GM23338 (cell line): ENCODE measurements at places on chromosomes 4 and X. TPM values are rescaled to one million over a fixed set of nuclear protein-coding genes. Genes with fewer than 3 reads are reported as not detected.
A peak's percentile ranks its signal among the peaks of the same experiment; 100 is the strongest.

DNA sequence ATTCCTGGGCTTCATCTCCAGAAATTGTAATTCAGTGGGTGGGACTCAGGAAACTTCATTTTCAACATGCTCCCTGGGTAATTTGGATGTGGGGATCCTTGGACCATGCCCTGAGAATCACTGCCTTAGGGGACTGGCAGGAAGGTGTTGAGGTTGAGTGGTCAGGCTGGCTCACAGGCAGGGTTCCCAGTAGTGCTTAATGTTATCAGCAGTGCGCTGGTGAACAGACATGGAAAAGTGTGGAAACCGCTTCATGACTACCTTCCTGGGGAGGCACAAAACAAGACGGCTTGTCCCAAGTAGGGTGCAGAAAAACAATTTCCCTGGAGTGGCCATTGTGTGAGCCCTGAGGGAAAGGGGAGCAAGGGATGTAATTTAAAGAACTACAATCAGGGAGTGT lies 31.4 kb downstream of the SUPT20HL1 start:
- DNase-seq, result no peak

DNA sequence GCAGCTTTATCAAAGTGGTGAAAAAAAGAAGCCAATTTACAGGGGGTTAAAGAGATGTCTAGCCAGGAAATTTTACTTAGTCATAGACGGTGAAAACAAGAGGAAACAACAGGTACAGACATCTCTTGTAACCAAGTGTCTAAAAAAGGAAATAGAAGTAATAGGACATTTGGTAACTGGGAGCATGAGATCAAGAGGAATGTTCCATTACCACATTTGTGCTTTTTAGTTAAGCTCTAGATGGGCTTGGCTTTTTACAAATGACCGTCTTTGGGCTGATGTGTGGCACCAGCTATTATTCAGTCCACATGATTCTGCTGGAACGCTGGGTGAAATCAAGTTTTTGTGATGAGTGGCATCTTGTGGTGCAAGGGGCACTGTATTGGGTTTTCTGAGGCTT lies 179.5 kb downstream of the SMIM20 start:
- no peak for DNase-seq

GRCh38 chr4:110682311-110682710 lies 59.4 kb upstream of the PITX2 start:
- no peak for DNase-seq

- DNase-seq, result no peak
Observed at GRCh38 chrX:11499076-11500044, 166.4 kb downstream of the ARHGAP6 start.

Gene JAKMIP1
- 4.6 and 5.5 TPM in 2 replicates for polyA plus RNA-seq

- DNase-seq, result no peak
Observed at GRCh38 chr4:122636697-122637096, 15.8 kb upstream of the IL21 start.

Gene UGT2B11
- polyA plus RNA-seq, result not detected in 2 replicates

Gene SH2D1A
- polyA plus RNA-seq, result 0.09 TPM in 1 of 2 replicates, not detected in the other

DNA sequence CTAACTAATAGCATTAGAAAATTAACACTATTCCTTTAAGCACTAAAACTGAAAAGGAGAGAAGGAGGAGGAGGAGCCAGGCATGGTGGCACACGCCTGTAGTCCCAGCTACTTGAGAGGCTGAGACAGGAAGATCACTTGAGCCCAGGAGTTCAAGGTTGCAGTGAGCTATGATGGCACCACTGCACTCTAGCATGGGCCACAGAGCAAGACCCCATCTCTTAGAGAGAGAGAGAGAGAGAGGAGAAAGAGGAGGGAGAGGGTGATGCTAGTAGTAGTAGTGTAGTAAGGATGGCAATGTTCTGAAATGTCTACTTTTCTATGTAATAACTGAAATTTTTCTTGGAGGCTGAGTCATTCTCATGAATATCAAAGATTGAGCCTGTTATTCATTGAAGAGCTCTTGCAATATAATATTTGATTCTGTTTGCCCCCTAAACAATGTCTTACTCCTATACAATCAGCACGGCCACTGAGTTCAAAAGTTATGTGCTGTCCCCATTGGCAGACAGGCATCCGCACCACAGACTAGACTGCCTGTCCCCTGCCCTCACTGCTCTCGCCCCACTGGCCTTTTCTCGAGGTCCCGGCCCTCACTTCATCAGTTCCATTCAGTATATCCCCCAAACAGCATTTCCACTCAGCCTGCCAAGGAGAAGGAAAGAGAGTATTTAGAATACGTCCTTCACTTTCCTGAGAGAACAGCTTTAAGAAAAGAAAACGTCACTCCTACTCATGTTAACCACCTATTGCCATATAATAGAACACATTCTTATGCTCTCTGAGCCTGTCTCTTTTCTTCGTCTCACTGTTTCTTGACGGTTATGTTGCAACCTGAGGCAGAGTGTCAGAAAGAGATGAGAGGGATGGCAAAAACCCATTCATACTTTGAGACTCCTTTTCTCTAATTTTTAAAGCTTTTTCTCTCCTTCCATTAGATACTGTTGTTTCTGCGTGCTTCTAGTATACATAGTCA lies 238.1 kb downstream of the PALLD start:
- no peak for DNase-seq

Gene GALNT7
- 28.9 and 31.8 TPM in 2 replicates for polyA plus RNA-seq

Gene SYN1
- 3.6 and 7.1 TPM in 2 replicates for polyA plus RNA-seq

DNA sequence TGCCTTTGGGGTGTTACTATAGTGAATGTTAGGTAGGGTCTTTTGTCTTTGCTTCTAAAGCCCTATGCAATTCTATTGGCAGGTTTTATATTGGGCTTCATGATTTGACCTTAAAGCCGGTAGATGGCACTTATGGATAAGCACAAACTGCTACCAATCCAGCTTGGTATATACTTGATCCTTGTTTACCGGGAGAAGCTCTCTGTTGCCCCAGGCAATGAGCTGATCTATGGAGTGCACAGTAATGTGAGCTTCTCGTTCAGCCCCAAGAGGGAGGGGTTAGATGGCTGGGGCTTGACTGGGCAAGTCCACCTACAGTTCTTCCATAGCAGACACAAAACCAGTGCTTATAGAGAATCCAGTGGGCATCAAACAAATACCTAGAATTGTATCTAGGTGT lies 287.2 kb upstream of the CT83 start:
- DNase-seq, result no peak

DNA sequence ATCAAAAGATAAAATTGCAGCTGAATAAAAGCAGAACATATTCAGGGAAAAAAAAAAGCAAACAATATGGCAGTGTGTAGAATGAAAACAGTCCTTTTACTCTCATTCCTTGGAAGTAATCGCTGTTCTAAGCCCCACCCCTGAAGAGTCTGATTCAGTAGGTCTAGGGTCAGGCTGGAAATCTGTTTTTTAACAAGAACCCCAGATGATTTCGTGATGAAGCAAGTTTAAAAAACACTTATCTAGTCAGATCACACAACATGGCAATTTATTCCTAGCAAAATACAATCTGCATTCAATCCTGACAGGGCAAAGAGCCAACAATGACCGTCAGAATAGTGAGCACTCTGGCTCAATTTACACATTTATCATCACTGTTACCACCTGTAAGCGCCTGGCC lies 16.1 kb downstream of the FAM120C start:
- DNase-seq, result no peak

- peak; percentile 72 for DNase-seq
Observed at GRCh38 chr4:151324752-151325110, 674 bp downstream of the SH3D19 start.

DNA sequence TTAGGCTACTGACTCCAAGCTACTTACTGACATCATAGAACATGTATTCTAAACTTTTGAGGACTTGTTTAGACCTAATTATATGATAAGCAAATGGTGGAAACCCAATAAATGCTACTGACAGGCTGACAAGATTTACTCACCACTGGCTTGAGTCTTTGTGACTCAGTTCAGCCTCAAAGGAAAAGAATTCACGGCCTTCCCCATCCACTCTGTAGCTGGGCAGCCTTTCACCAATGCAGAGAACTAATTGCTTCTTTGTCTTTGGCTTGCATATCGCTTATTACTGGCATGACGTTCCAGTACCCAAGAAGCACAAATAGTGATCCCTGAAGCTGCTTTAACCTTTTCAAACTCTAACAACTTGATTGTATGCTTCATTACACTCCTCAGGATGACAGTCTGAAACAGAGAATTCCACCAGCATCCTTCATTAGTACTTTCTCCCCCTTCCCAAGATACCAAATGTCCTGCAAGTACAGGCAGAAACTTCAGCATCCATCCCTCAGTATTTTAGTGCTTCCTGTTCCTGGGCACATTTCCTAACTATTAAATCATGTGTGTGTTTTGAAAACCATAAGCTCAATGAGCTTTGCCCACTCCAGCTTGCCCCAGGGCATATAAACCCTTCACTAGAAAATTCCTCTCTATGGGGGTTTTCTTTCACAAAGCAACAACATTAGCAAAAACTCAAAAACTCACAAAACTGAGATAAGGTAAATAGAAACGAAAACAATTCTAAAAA lies 298.1 kb upstream of the SLC7A11 start:
- no peak for DNase-seq

DNA sequence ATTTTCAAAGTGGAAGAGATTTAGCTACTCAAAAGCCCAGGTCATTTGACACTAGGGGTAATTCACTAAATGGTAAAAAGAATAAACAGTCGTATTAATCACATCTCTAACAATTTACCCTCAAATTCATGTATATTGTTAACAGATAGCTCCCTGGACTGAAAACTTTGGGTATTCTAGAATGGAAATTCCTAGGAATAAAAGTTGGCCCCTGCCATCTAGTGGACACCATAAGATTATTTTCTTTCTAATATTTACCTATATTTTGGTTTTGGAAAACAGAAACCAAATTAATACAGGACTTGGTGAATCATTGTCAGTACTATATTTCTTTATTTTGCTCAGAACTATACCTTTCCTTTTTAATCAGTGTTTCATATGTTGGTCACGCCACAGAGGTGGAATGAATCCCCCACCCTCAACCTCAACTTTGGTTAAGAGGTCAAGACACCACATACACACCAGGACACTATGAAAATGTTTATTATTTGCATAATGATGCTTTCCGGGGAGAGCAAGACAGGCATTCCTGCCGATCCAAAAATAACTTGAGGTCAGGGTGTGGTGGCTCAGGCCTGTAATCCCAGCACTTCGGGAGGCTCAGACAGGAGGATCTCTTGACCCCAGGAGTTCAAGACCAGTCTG lies 96.2 kb upstream of the APOOL start:
- peak; percentile 42 for DNase-seq

GRCh38 chrX:97841544-97842179 lies 958.0 kb downstream of the RPA4 start:
- no peak for DNase-seq

GRCh38 chrX:20254712-20255299 lies 11.9 kb downstream of the RPS6KA3 start:
- no peak for DNase-seq

Gene SYTL4
- 0.85 TPM in 1 of 2 replicates, not detected in the other for polyA plus RNA-seq

Gene ARMCX4
- polyA plus RNA-seq, result 9.3 and 11.9 TPM in 2 replicates

DNA sequence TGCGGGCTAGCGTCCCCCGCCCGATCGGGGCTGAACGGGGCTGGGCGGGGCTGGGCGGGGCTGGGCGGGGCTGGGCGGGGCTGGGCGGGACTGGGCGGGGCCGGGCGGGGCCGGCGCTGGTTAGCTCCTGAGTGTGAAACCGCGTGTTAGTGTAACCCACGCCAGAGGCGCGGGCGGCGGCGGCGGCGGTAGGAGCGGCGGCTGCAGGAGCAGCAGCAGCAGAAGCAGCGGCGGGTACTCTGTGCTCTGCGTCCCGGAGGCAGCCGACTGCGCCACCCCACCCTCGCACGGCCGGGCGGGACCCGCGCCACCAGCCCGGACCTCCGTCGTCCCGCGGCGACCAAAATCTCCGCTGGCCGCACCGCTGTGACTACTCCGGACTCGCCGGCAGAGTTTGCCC lies 128.1 kb downstream of the LAS1L start:
- DNase-seq, result peak; percentile 23

GRCh38 chr4:103400405-103400804 lies 202.3 kb upstream of the CENPE start:
- DNase-seq, result no peak

DNA sequence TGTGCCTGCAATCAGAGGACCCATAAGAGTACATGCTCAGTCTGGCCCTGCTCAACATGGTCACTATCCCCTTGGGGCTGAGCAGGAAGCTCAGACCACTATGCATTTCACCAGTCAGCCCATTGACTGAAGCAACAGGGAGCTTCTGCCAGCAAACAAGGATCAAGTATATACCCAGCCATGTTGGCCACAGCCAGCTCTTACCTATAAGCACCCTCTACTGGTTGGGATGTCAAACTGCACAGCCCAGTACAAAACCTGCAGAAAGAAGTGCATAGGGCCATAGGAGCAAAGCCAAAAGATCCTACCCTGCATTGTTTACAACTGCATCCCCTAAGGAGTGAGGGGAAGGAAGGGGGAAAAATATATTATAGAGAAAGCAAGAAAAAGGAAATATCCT lies 214.4 kb upstream of the CPEB2 start:
- peak; percentile 65 for DNase-seq

- no peak for DNase-seq
Observed at GRCh38 chrX:134377537-134377936, 82.4 kb upstream of the HPRT1 start.

- DNase-seq, result no peak
Observed at GRCh38 chr4:2805712-2806389, 13.0 kb downstream of the SH3BP2 start.

DNA sequence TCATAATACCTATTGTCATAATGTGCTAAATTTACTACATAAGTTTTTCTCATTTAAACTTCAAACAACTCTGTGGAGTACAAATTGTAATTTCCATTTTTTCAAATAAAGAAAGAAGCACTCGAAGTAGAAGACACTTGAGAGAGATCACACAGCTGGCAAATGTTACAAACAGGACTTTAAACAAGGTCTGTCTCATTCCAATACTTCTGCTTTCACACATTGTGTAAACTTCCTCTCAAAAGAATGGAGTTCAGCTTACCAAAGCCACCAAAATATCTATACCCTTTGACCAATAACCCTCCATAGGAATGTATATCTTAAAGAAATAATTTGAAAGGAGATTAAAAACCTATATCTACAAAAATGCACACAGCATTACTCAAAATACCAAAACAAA lies 88.3 kb downstream of the OPHN1 start:
- DNase-seq, result no peak

DNA sequence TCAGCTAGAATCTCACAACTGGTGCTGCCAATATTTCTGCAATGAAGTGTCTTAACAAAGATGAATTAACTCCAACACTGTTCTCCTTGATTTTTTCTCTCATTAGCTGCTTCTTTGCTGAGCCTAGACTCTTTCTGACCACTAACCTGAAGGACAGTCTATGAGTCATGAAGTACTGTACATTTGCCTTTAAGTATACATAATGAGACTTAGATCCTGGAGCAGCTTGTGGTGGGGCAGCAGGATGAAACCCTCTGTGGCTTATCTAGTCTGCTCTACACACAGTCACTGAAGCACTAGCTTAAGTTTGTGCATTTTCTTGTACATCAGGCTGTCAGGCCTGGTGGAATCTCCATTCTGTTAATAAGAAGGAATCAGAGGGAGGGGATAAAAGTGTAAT lies 307.4 kb upstream of the SMIM31 start:
- DNase-seq, result no peak

DNA sequence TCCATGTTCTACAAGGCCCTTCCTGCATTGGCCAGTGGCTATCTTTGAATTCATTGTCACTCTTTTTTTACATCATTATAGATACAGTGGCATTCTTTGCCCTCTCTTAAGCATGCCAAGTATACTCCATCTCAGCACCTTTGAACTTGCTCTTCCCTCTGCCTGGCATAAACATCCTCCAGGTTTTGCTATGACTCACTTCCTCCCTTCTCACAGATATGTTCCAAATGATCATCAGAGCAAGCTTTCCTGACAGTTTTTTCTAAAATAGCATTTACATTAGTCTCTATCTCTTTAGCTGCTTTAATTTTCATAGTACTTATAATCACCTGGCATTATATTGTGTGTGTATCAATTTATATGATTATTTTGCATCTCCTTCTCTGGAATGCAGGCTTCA lies 553.3 kb upstream of the MAGEB2 start:
- no peak for DNase-seq

GRCh38 chr4:26204249-26204825 lies 116.5 kb upstream of the RBPJ start:
- no peak for DNase-seq
